SJSA1 (cell line): ENCODE measurements at places on chromosomes 7 and 10. TPM values are rescaled to one million over a fixed set of nuclear protein-coding genes. Genes with fewer than 3 reads are reported as not detected.

- no peak for DNase-seq
- H3K27me3 ChIP-seq = no peaks in the 10 kb centered on the region
- H3K4me1 ChIP-seq = no peaks in the 10 kb centered on the region
- H3K4me3 ChIP-seq = no peak overlapping the region
Observed at GRCh38 chr7:123148813-123149212, 51.0 kb downstream of the SLC13A1 start.

GRCh38 chr7:142590077-142590476 lies 159.2 kb upstream of the PRSS1 start:
- peaks cover 8% of the 10 kb centered on the region; the same call in 1 of the 2 replicates for H3K27me3 ChIP-seq
- H3K27ac ChIP-seq = no peak overlapping the region
- no peak for DNase-seq
- H3K36me3 ChIP-seq = no peaks in the 10 kb centered on the region
- 0 out of 2 replicates have a peak, but pooled peaks cover 5% of the 10 kb centered on the region for H3K4me1 ChIP-seq

GRCh38 chr7:10128748-10129147 lies 844.9 kb upstream of the PHF14 start:
- no peak for DNase-seq
- no peaks in the 10 kb centered on the region for H3K27me3 ChIP-seq
- no peaks in the 10 kb centered on the region for H3K4me1 ChIP-seq

- H3K4me1 ChIP-seq = no peaks in the 10 kb centered on the region
- H3K27me3 ChIP-seq = peaks cover 5% of the 10 kb centered on the region; the same call in 1 of the 2 replicates
- no peak overlapping the region for H3K4me3 ChIP-seq
Observed at GRCh38 chr10:79496896-79497295, 15.4 kb upstream of the EIF5AL1 start.

DNA sequence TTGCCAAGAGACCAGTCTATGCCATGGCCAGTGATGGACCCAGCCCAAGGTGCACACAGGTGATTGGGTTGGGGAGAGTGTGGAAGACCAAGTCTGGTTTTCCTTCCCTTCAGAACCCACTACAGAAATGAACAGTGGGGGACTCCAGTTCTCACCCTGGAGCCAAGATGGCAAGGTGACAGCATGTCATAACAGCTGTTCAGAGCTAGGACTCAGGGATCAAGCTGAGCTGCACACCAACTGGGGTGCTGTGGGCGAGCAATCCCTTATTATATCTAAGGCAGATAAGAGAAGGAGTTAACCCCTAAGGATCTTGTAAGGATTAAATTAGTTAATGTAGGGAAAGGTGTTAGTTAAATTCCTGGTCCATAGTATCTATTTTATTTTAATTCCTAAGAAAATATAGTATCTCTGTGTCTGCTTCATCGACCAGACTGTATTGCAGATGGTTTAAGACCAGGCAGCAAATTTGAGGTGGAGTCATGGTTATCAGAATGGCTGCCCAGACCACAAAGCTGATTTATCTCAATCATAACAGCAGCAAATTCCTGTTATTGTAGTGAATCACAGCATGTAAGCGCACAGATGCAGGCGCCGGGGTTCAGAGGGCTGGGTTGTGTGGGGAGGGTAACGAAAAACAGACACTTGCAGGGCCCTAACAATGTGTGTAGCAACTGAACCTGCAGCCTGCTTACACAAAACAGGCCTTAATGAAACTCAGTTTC lies 208.7 kb upstream of the ZNF32 start:
- H3K27me3 ChIP-seq = no peaks in the 10 kb centered on the region
- H3K4me3 ChIP-seq = no peak overlapping the region
- H3K4me1 ChIP-seq = peaks cover 38% of the 10 kb centered on the region
- peak; percentile 44 for DNase-seq

The SNX8 gene
- total RNA-seq = 10.1 and 12.2 TPM in 2 replicates
